ENCODE measurements at places on chromosomes 6 and 20.

DNA sequence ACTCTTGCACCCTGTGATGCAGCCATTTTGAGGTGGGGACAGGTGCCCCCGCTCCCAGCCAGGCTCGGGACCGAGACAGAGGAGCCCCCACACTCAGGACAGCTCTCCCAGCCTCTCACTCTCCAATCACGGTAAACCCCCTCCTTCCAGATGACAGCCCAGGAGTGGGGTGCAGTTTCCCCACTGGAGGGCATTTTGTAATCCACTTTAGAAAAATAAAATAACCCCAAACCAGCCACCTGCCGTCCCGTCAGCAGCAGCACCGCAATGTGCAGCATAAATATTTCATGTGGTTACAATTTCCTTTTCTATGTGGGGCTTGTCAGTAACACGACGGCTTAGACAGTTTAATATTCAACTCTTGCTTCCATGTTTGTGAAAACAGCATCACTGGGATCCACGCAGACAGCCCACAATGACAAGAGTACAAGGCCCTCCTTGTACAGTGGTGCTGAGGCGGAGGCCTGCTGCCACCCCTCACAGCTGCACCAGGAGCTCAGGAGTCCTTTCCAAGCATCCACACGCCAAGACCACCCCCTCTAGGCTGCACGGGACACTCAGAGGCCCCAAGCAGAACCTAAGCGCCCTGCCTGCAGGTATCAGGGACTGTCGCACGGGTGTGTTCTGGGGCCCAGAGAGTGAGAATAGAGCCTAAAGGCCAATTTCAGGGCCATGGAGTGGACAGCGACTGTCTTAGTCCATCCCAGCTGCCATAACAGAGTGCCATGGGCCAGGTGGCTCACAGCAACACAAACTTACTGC, 116.7 kb downstream of the JPH2 start:
- DNase-seq: no peak

- no peak for DNase-seq
Observed at GRCh38 chr20:61135968-61136367, 116.1 kb upstream of the CDH4 start.

DNA sequence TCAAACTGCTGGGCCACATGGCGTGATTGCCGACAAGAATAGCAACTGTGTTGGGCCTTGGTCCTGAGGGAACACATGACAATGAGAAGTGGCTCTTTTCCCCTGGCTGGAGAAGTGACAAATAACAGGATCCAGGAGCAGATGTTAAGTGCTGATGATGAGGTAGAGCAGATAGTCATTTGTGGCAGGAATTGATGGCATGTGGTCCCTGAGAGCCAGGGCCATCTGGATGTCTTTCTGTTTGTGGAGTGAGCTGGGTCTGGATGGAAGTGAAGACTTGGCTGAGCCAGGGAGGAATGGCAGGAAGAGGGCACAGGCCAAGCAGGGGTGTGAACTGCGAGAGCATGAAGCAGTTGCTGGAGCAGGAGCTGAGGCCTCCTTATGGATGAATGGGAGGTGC, 67.8 kb downstream of the SCAND1 start:
- peak; percentile 36 for DNase-seq

- DNase-seq: no peak
Observed at GRCh38 chr6:131807321-131807643, 538 bp upstream of the ENPP1 start.

DNA sequence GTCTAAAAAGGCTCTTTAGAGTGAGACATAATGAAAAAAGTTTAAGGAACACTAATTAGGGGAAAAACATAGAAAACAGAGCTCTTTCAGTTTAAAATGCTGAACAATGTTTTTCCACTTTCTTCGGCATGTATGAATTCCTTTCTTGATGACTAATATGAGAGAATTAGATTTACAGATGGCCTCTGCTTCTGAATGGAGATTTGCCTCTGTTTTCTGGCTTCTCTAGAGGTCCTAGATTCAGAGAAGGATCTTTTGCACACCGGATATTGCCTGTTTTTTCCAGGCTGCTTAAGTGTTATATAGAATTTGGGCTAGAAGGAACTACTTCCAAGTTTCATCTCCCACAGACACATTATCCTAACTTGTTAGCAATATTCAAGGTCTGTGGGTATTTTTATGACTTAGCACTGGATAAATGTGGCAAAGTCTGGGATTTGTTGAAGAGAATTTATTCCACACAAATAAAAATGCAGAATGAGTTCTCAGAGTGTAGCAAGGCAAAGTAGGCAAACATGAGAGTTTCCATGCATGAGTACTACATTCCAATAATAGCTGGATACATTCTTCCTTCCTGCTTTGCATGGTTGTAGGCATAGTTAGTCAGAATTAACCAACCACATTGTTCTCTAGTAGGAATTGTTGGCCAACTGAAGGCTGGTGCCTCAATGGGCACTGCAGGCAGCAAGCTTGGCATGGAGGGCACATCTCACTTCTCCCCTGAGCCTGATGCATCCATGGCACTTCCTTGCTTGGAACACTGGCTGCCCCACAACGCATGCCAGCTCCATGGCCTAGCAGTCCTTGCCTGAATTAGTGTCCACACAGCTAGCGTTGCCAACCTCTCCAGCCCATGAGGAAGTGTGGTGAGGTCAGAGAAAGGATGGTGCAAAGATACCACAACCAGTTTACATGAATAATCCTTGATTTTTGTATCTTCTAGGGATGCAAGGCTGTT, 224.2 kb downstream of the CLIC5 start:
- no peak for DNase-seq

DNA sequence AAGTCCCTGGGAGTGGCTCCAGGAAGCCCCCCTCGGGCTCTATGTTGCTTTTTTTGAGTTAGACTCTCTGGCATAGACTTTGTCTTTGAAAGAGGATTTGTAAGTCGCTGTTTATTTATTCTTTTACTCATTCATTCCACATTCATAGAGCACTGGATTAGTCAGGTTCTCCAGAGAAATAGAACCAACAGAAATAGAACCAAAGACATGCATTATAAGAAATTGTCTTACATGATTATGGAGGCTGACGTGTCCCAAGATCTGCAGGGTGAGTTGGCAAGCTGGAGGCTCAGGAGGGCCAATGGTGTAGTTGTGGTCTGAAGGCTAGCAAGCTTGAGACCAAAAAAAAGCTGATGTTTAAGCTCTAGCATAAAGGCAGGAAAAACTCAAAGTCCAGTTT, 98.3 kb upstream of the CHD6 start:
- no peak for DNase-seq

DNA sequence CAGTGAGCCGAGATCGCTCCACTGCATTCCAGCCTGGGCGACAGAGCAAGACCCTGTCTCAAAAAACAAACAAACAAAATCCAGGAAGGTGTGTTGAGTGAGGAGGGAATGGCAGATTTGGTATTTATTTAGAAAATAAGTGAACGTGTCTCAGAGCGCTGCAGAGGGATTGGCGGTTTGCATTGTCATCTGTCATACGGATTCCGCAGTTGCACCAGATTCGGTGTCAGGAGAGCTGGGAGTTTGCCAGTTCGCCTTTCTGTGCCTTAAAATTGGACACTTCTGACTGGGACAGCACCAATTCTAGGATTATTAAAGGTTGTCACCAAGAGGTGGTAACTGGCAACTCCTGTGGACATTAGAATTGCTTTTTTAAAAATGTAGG, 912 bp downstream of the SNRNP48 start:
- DNase-seq: no peak

DNA sequence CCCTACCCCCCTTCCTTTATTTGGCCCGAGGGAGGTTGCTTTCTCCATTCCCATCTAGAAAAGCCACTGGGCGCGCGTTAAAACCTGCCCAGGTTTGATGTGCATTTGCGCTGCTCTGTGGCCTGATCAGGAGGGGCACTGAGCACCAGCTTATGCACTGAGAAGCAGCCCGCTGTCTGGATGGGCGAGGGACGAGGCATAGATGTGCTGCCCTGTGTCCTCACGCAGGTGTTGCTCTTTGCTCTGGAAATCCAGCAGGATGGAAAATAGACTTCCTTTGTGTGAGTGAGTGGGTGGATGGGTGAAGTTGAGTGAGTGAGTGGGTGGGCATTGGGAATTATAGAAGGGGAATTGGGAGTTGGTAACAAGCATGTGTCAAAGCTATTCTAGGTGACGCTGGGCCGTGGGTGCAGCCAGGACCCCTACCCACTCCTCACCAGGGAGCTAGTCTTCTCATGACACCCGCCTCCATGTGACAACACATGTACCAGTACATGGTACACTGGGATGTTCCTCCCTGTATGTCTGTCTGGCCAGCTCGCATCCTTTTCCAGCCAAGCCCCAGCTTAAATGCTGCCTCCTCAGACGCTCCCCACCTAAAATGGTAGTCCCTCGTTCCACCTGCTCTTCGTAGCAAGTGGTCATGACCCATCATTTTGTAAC, 162.6 kb downstream of the DTNBP1 start:
- no peak for DNase-seq

DNA sequence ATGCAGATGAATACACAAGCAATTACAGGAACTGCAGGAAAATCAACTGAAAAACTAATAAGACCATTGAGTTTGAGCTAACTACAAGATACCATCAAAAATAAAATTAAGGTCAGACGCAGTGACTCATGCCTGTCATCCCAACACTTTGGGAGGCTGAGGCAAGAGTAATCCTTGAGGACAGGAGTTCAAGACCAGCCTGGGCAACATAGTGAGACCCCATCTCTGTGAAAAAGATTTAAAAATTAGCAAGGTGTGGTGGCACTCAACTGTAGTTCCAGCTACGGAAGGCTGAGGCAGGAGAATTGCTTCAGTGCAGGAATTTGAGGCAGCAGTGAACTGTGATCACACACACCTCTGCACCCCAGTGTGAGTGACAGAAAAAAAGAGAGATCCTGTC, 419.9 kb upstream of the SOX4 start:
- no peak for DNase-seq

DNA sequence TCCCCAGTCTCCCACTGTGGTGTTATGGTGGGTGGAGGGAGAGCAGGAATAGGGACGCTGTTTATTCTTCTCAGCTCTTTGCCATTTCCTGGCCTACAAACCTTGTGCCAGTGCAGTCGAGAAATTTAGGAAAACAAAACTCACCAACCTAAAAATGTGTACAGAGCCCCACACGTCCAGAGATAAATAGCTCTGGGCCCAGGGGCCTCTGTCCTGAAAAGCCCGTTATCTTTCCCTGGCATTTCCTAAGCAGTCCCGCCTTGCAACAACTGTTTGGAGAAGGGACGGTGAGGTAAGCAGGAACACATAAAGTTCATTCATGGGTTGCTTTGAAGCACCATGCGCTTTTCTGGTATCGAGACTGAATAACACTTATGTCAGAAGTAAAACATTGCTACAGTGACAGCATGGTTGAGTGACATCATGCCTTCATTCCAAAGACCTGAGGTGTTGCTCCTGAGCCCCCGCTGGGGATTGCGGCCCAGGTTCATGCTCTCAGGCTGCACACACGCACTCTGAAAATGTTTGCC, 80.1 kb upstream of the NXT1 start:
- DNase-seq: no peak

Measured in CMK (cell line).